ENCODE measurements at places on chromosomes 7 and 10. TPM values are rescaled to one million over a fixed set of nuclear protein-coding genes. Genes with fewer than 3 reads are reported as not detected.

- DNase-seq = peak; percentile 67
Measured at GRCh38 chr7:112452102-112452888, 2.0 kb downstream of the IFRD1 start.

DNA sequence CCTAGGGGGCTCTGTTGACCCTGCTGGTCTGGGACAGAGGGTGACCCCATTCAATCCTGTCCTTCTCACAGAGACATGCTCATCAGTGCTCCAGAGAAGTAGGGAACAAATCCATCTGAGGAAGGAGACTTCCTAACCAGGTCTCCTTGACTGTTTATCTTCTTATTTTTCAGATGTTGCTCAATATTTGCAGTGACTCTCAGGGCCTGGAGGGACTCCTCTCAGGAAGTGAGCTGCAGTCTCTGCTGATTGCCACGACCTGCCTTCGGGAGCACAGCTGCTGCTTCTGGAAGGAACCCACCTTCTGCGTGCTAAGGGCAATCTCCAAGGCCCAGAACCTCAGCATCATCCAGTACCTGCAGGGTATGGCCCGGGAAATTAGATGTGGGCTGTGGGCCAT is 41.0 kb downstream of the WDFY4 start:
- DNase-seq = no peak

- peak; percentile 43 for DNase-seq
Measured at GRCh38 chr10:61992059-61992460, 90.6 kb downstream of the ARID5B start.

DNA sequence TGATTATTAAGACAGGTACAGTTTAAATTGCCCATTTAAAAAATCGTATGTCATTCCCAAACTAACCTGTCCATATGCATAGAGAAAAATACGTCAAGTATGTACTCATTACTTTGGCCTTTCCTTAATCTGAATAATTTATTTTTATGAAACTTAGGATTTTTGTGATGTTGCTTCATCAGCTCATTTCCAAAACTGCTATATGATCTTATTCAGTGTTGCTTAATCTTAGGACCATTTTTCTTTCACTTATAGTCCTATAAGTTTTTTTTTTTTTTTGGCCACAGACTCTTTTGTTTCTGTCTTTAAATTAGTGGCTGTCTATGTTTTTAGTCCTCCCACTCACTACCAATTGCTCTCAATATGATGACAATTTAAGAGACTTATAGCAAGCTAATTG is 345.1 kb downstream of the PHTF2 start:
- no peak for DNase-seq

DNA sequence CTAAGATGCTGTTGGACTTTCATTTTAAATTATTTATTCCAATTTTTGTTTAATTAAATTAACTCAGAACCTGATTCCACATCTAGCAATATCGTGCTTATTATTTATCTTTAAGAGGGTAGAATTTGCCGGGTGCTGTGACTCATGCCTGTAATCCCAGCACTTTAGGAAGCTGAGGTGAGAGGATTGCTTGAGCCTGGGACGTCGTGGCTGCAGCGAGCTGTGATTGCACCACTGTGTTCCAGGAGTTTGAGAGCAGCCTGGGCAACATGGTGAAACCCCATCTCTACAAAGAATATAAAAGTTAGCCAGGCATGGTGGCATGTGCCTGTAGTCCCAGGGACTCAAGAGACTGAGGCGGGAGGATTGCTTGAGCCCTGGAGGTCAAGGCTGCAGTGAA is 47.8 kb downstream of the ZFAND4 start:
- DNase-seq = peak; percentile 6

GRCh38 chr10:115402699-115403098 is 309.5 kb downstream of the ATRNL1 start:
- DNase-seq = peak; percentile 81

- no peak for DNase-seq
Measured at GRCh38 chr7:89655946-89656345, 498.3 kb upstream of the STEAP1 start.

- DNase-seq = no peak
Measured at GRCh38 chr7:149866779-149867447, 6.9 kb upstream of the ATP6V0E2 start.

GRCh38 chr7:28979776-28980175 is 21.6 kb upstream of the TRIL start:
- no peak for DNase-seq

DNA sequence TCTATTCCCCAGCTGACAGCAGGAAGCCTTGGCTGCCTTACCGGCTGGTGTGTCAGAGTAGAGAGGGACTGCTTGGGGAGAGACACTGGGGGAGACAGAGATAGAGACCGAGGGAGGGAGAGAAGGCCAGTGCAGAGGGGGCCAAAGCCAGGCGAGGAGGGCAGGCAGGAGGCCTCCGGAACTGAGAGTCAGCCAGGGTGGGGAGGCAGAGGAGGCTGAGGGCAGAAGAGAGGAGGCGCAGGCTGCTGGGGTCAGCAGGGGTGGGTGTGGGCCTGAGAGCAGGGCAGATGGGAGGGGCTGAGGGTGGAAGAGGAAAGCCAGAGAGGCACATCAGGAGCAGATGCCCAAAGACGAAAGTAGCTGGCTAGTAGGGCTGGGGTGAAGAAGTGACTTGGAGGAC is 57.2 kb upstream of the PAX2 start:
- DNase-seq = no peak

DNA sequence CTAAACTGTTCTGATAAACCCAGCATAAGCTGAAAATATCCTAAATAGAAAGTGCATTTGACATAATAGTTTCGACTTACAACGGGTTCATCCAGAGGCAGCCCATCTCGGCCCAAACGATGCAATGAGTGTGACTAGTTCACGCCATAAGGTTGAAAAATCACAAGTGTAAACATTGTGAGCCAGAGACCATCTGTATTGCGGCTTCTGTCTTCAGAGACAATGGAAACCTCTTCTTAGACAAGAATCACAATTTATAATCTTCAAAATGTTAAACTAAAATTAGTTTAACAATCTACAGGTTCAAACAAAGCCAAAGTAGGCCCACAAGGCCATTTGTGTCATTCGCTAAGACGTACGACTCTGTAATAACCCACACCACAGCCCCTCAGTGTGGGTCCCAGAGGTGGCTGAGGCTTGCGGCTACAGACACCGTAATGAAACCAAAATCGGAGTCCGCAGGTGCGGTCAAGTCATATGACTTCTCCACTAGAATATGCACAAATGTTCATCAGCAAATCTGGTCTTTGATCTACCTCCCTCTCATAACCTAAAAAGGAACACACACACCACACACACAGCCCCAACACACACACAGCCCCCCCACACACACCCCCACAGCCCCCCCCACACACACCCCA is 81.8 kb downstream of the DIP2C start:
- DNase-seq = no peak

- DNase-seq = peak; percentile 42
Measured at GRCh38 chr7:66033471-66034385, 41.9 kb upstream of the ASL start.

- DNase-seq = no peak
Measured at GRCh38 chr7:116665332-116665996, 6.5 kb upstream of the MET start.

- no peak for DNase-seq
Measured at GRCh38 chr10:103800789-103801540, 54.4 kb downstream of the SH3PXD2A start.

DNA sequence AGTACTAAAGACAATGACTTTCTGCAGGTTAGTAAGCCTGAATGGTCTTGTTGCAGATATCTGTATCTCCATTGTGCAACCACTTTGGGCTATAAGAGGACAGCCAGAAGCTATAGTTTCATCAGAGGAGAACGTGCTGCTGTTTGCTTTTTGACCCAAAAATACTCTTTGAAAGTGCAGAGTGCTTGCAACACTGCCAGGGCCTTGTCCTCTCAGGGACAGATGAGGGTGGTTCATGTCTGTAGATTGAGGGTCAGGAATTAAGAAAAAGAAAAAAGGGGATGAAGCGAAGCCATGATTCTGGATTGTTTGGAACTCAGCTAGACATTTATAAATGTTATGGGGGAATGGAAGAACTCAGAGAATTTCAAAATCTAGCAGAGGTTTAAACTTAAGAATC is 212.5 kb downstream of the SEC23IP start:
- DNase-seq = no peak

DNA sequence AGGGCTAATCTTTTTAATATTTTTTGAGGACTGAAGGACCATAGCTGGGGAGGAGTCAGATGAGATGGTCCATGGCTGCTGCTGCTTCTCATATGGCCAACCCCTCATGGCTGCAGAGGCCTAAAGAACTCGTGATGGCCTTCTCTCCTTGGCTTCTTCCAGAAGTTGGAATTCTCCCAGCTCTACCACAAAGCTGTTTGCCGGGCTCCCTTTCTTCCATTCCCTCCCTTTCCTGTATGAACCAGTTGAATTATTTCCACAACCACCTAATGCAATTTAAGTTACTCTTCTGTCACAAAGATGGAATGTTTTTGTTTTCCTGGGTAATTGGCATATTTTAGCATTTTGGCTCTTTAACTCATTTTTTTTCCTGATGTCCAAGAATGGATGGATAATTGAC is 80.7 kb downstream of the PHTF2 start:
- no peak for DNase-seq

DNA sequence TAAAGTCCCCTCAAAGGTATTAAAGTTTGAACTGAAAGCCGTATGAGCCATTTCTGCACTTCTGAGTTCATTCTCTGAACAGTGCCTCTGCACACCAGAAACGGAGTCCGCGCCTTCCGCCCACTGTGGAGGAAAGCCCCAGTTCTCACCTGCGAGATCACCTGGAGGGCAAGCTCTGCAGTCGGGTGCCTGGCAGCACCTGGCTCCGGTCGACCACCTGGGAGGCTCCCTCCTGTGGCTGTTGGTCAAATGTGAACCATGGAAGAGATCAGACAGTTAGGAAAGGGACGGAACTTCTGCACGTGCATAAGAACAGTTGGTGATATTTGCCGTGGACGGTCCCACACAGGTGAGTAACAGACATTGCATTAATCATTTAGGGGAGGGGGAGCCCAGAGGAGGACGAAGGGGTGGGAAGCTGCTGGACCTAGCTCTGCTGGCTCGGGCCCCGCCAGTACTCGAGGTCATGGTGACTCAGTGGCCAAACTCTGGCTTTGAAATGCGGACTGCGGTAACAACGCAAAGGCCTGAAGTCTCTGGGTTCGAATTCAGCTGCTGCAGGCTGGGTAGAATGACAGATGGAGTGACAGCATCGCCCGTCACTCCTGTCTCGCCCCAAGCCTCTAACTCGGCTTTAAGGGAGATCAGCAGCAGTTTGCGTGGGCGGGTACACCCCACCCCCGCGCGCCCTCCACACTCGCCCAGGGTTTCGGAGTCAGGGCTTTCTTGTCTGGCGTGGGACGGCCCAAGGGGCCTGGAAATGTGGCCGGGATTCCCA is 1.7 kb upstream of the DPYSL4 start:
- DNase-seq = no peak

GRCh38 chr10:97131181-97131628 is 54.6 kb downstream of the SLIT1 start:
- DNase-seq = peak; percentile 37

DNA sequence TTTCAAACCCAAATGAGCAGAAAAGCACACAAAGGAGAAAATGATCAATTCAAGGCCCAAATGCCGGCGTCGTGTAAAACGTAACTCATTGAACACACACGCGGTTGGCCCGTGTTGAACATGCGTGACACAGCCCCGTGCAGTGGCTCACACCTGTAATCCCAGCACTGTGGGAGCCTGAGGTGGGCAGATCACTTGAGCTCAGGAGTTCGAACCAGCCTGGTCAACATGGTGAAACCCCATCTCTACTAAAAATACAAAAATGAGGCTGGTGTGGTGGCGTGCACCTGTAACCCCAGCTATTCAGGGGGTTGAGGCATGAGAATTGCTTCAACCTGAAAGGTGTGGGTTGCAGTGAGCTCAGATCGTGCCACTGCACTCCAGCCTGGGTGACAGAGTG is 156.7 kb upstream of the KLF6 start:
- no peak for DNase-seq

- DNase-seq = no peak
Measured at GRCh38 chr10:34922138-34922537, 107.0 kb upstream of the PARD3 start.

- no peak for DNase-seq
Measured at GRCh38 chr10:64039198-64039597, 518.0 kb downstream of the REEP3 start.

GRCh38 chr7:4450483-4450882 is 231.6 kb upstream of the FOXK1 start:
- no peak for DNase-seq

GRCh38 chr10:68153473-68154210 is 44.4 kb downstream of the MYPN start:
- DNase-seq = peak; percentile 100

DNA sequence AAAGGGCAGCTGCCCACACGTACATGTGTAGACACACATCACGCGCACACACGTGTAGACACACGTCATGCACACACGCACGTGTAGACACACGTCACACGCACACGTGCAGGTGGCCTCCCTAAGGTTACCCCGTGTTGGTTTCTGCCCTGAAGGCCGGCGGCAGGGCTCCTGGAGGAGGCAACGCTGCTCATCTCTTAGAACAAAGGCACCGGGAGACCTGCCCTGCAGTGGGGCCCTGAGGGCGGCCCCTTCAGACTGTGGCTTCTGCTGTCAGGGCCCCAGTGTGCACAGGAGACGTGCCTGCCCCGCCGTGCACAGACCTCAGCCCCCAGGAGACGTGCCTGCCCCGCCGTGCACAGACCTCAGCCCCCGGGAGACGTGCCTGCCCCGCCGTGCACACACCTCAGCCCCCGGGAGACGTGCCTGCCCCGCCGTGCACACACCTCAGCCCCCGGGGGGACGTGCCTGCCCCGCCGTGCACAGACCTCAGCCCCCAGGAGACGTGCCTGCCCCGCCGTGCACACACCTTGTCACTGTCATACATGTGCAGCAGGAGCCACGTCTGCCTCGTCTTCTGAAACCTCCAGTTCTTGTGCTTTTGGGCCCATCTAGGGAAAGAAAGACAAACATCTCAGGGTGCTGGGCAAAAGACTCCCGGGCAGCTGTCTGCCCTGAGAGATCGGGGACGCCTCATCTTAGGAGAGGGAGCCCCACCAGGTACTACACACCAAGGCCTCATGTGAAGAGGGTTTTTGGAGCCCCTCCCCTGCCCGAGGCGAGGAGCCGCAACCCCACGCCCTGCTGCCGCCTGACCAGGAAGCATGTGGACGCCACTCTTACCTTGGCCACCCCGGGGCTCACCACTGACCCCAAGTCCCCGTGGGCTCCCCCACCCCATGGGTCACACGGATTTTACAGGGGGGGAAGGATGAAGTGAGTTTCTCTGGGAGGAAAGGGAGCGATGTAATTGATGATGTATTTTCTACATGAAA is 17.3 kb downstream of the CYP2W1 start:
- no peak for DNase-seq

The SFR1 gene
- total RNA-seq = 14.9 TPM

The GPR146 gene
- total RNA-seq = 4.2 TPM

The FGF8 gene
- not detected for total RNA-seq

The CRYGN gene
- total RNA-seq = not detected

The EGFR gene
- 94.1 TPM for total RNA-seq

The NEURL1 gene
- not detected for total RNA-seq

The DOCK1 gene
- 45.5 TPM for total RNA-seq

The HOXA2 gene
- total RNA-seq = 0.51 TPM

The PRKCQ gene
- not detected for total RNA-seq

The ZNF425 gene
- total RNA-seq = 6.3 TPM

The WNT8B gene
- not detected for total RNA-seq

The TMEM229A gene
- not detected for total RNA-seq

The LRIT1 gene
- total RNA-seq = not detected
